ENCODE measurements at places on chromosomes 4 and X. TPM values are rescaled to one million over a fixed set of nuclear protein-coding genes. Genes with fewer than 3 reads are reported as not detected.

DNA sequence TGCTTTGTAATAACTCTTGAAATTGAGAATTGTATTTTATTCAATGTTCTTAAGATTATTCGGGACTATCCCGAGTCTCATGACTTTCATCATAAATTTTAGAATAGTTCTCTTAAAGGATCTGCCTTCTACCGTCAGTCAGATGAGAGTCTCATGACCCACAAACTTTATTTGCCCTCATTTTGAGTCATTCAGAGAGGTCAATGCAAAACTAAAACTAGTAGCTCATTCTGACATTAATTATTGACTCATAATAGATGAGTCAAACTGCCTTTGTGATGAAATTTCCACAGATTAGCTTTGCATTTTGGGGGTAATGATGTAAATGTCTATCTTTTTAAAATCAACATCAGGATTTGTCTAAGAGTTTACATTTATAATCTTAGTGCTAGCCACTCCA is 1527.3 kb downstream of the TECRL start:
- no peak overlapping the region for H3K4me3 ChIP-seq
- no peaks in the 10 kb centered on the region for H3K27me3 ChIP-seq

DNA sequence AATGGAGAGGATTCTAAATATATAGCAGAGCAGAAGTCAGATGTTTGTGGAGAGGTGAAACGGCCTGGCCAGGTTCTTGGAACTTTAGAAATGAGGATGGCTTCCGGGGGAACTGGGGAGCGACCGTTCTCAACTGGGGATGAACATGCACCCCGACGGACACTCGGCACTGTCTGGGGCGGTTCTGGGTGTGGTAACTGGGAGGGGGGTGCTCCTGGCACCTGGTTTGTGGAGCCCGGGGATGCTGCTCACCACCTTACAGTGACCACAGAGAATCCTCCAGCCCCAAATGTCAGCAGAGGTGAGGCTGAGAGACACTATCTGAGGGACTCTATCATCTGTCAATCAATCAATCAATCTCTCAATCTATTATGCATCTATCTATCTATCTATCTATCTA is 69.0 kb upstream of the PPP2R3B start:
- no peak overlapping the region for H3K27ac ChIP-seq
- H3K4me1 ChIP-seq: no peaks in the 10 kb centered on the region
- H3K36me3 ChIP-seq: no peaks in the 10 kb centered on the region
- H3K27me3 ChIP-seq: no peaks in the 10 kb centered on the region
- no peak overlapping the region for H3K4me3 ChIP-seq

DNA sequence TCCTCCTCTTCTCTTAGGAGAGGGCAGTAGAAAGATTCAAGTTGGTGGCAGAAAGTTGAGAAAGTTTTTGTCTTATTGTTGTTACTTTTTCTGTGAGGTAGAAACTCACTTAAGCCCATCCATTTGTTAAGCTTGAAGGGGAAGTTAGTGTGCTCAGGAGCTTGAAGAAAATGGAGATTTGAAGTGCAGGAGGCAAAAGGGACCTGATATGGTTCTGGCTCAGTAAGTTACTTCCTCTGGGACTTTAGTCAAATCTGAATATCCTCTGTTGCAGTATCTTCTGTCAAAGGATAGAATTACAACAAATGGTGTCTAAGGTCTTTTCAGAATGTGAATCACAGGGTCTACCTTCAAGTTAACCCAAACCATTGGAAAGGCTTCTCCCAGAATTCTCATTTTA is 46.2 kb downstream of the CXCL13 start:
- H3K36me3 ChIP-seq: no peaks in the 10 kb centered on the region
- no peak overlapping the region for H3K27ac ChIP-seq
- H3K4me1 ChIP-seq: no peaks in the 10 kb centered on the region
- no peaks in the 10 kb centered on the region for H3K27me3 ChIP-seq

DNA sequence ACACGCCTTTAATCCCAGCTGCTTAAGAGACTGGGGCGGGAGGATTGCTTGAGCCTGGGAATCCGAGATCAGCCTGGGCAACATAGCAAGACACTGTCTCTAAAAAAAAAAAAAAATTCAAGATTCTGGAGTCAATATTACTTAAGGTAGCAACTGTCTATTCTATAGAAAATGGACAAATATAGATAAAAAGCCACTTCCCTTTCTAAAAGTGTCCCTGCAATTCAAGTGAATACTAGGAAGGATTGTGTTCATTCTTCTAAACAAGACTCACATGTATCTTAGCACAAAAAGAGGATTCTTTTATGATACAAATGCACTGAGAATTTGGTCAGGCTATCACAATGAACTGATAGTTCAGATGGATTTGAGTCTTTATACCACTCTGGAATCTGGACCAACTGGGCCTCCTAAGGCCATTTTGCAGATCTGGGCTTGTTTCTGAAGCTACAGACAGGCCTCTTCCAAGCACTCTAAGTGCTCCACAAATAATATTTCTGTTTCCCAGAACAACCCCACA is 7.0 kb downstream of the PKD2 start:
- no peaks in the 10 kb centered on the region for H3K27me3 ChIP-seq

- no peak overlapping the region for H3K4me3 ChIP-seq
- no peaks in the 10 kb centered on the region for H3K36me3 ChIP-seq
Observed at GRCh38 chrX:94493405-94493804, 819.4 kb downstream of the FAM133A start.

DNA sequence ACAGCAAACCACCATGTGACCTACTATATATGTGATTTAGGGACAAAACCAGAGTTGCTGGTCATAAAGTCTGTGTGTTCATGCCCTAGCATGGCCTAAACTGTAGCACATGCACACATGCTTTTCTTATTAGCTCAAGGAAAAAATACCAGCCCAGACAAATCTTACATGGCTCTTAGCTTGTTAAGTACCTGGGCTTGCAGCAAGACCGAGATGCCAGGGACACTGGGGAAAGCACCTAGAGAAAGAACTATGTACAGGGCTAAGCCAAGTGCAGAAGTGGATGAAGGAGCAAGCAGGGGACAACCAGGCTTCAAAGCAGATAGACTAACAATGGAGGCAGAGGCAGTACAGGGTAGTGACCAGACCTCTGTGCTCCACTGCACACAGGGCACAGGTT is 3.4 kb upstream of the GABRE start:
- DNase-seq: no peak
- no peaks in the 10 kb centered on the region for H3K4me1 ChIP-seq

DNA sequence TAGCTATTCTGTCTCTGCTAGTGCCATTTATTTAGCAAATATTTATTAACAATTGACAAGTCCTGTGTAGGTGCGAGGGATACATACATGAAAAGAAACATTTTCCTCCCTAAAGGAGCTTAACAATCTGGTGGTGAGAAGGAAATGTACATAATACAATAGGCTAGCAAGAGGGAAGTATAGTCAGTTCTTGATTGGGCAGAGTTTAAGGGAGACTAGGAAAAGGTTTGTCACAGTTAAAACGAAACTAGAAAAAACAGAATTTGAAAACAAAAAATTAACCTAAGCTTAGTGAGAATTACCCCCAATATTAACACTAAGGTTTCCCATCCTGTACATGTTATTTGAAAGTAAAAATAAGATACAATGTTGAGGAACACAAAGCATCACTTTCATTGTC is 8.6 kb upstream of the MAML3 start:
- H3K36me3 ChIP-seq: no peaks in the 10 kb centered on the region
- H3K4me3 ChIP-seq: no peak overlapping the region
- H3K4me1 ChIP-seq: no peaks in the 10 kb centered on the region
- no peak overlapping the region for H3K27ac ChIP-seq
- DNase-seq: no peak

The PRR32 gene
- not detected for total RNA-seq

DNA sequence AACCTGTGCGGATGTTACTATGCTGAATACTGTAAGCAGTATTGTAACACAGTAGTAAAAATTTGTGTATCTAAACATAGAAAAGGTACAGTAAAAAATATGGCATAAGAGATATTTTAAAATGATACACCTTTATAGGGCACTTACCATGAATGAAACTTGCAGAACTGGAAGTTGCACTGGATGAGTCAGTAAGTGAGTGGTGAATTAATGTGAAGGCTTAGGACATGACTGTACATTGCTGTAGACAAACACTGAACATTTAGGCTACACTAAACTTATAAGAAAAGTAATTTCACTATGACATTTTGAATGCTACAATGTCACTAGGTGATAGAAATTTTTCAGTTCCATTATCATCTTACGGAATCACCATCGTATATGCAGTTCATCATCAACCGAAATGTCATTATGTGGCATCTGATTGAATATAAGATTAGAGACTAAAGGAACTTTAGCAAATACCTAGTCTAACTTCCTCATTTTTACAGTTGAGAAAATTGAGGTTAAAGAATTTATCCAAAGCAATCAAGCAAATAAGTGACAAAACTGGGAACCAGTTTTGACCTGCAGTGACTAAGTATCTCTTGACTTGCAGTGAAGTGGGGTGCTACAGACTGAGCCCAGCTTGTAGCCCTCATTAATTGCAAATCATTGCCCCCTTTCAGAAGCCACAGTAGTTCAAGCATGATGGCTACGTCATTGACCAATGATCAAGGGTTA is 55.3 kb downstream of the EGF start:
- H3K27me3 ChIP-seq: no peaks in the 10 kb centered on the region
- H3K4me3 ChIP-seq: no peak overlapping the region
- DNase-seq: no peak

GRCh38 chrX:148135738-148136137 is 154.6 kb downstream of the FMR1NB start:
- H3K27ac ChIP-seq: no peak overlapping the region
- H3K27me3 ChIP-seq: no peaks in the 10 kb centered on the region
- no peak overlapping the region for H3K4me3 ChIP-seq
- no peaks in the 10 kb centered on the region for H3K36me3 ChIP-seq

The ABLIM2 gene
- total RNA-seq: 0.41 TPM

DNA sequence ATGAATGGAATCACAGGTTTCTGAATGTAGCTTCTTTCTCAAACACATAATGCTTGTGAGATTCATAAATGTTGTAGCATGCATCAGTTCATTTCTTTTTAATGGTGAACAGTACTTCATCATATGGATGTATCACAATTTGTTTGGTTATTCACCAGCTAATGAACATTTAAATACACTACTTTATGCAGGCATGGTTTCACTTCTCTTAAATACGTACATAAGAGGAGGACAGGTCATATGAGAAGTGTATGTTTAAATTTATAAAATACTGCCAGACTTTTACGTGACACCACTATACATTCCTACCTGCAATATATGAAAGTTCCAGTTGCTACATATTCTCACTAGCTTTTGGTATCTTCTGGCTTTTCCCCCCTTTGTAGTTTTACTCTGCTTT is 65.4 kb downstream of the ANKRD17 start:
- H3K4me3 ChIP-seq: no peak overlapping the region
- no peaks in the 10 kb centered on the region for H3K4me1 ChIP-seq
- no peaks in the 10 kb centered on the region for H3K36me3 ChIP-seq
- no peak for DNase-seq
- H3K27me3 ChIP-seq: no peaks in the 10 kb centered on the region

- no peaks in the 10 kb centered on the region for H3K4me1 ChIP-seq
- H3K27ac ChIP-seq: no peak overlapping the region
- no peak overlapping the region for H3K4me3 ChIP-seq
- DNase-seq: no peak
Observed at GRCh38 chrX:19017271-19017670, 33.4 kb upstream of the PHKA2 start.

GRCh38 chr4:123102897-123103471 is 180.6 kb upstream of the NUDT6 start:
- H3K27ac ChIP-seq: no peak overlapping the region
- peak; percentile 5 for DNase-seq
- no peak overlapping the region for H3K4me3 ChIP-seq
- no peaks in the 10 kb centered on the region for H3K4me1 ChIP-seq

DNA sequence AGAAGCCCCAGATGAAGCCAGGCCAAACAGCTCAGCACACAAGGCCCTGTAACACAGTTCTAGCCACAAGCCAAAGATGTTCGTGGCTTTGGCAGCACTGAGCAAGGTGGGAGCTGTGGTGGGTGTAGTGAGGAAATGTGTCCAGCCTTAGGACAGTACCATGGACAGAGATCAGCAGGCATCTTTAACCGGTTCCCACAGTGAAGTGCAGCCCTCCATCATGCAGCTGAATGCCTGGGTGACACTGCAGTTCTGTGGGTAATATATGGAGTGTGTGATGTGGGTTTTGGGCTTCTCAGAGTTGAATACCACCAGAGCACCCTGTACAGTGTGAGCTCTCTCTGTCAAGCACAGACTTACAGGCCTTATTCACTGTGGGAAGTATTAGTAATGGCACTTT is 6.0 kb upstream of the NEXMIF start:
- DNase-seq: no peak
- no peak overlapping the region for H3K27ac ChIP-seq
- no peaks in the 10 kb centered on the region for H3K4me1 ChIP-seq
- no peaks in the 10 kb centered on the region for H3K27me3 ChIP-seq
- H3K4me3 ChIP-seq: no peak overlapping the region
- H3K36me3 ChIP-seq: no peaks in the 10 kb centered on the region

The TRPC3 gene
- not detected for total RNA-seq

The SLC6A14 gene
- not detected for total RNA-seq

DNA sequence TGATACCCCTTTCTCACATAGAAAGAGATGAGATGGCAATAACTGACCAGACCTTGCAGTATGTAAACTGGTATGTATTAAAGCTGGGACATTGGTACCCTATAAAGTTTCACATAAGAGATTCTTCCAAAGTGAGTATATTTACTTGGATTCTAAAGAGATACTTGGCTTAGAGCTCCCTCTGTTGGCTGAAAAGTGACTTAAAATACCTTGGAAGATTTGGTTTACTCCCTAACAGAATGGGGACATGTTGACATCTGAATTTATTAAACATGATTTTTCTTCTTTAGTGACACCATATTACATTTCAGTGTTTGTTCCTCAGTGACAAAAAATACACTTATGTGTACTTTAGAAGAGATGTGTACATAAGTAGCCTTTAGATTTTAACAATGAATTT is 47.9 kb upstream of the RGN start:
- peak; percentile 31 for DNase-seq
- H3K4me1 ChIP-seq: no peaks in the 10 kb centered on the region
- H3K36me3 ChIP-seq: no peaks in the 10 kb centered on the region
- H3K27me3 ChIP-seq: no peaks in the 10 kb centered on the region
- H3K27ac ChIP-seq: no peak overlapping the region

The NKX1-1 gene
- total RNA-seq: not detected

The SYP gene
- 0.35 TPM for total RNA-seq

The CENPVL2 gene
- total RNA-seq: not detected

The TMPRSS11D gene
- total RNA-seq: not detected

Data from naive thymus-derived CD4-positive, alpha-beta T cell (primary cell).